Stimulated activated CD4-positive, alpha-beta T cell treated with anti-CD3 and anti-CD28 coated beads, Interleukin-4, amount 100 ng/mL, for 4 hours (primary cell): ENCODE measurements at places on chromosomes 3 and 15.

GRCh38 chr3:185341616-185342458, 21.1 kb upstream of the MAP3K13 start:
- DNase-seq = no peak

- DNase-seq = no peak
These were observed 7.4 kb upstream of the SLCO2A1 start for GRCh38 chr3:134037168-134037567.

GRCh38 chr3:60325610-60326170, 925.6 kb downstream of the FHIT start:
- no peak for DNase-seq

DNA sequence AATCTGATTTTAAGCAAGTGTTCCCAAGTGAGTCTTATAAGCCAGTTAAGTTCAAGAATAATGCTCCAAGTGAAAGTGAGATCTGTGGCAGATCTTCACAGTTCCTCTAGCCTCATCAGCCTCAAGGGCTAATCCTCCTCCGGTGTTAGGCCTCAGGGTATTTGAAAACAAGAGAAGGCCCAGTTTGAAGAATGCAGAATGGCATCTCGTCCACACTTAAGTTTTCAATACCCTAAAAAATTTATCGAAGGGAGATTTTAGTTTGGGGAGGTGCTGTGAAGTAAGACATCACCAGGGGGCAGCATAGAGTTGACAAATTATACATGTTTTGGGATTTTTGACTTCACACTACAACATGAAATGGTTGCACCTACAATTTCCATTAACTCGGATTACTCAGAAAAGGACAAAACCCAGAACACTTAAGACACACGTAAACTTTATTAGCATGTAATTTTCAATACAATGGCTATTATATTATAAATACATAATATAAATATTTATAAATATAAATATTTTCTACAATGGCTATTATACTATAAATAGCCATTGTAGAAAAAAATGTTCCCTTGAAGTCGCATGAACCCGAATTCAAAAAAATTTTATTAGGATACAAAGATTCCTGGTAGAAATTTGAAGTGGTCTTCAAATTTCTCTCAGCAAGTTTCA, 2.3 kb upstream of the TMEM266 start:
- DNase-seq = peak; percentile 15

DNA sequence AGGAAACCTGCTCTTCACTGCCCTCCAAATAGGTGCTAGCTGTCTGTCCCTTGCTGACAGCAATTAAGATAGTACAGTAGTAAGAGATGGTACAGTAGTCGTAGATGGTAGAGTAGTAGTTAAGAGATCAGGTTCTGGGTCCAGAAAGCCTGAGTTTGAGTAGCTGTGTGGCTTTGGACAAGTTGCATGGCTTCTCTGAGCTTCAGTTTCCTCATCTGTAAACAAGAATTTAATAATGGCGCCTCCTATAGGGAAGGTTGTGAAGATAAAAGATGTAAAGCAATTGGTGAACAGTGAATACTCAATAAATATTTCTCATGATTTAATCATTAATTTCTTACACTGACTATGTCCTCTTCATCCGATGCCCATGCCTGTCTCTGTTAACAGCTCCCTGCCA, 86.9 kb upstream of the BCL6 start:
- no peak for DNase-seq

DNA sequence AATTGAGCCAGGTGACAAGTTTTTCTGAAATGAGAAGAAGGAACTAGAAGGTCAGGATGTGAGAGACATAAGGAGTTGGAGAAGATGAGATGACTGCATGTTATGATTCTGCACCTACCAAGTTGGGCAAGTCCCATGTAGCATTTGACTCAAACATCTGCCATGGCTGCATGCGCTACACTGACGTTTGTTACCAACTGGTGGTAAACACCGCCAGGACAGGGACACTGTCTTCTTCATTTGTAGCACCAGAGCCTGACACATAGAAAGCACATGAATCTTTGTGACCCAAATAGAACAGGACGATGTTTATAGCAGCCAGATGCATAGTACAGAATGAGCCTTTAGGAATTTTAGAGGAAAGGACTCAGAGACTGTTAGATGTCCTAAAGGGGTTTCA, 236.7 kb downstream of the MYRIP start:
- DNase-seq = no peak

- DNase-seq = no peak
These were observed 96.4 kb upstream of the P3H2 start for GRCh38 chr3:190217081-190217480.

- DNase-seq = no peak
These were observed 136.7 kb upstream of the CHRM5 start for GRCh38 chr15:33831646-33832045.

DNA sequence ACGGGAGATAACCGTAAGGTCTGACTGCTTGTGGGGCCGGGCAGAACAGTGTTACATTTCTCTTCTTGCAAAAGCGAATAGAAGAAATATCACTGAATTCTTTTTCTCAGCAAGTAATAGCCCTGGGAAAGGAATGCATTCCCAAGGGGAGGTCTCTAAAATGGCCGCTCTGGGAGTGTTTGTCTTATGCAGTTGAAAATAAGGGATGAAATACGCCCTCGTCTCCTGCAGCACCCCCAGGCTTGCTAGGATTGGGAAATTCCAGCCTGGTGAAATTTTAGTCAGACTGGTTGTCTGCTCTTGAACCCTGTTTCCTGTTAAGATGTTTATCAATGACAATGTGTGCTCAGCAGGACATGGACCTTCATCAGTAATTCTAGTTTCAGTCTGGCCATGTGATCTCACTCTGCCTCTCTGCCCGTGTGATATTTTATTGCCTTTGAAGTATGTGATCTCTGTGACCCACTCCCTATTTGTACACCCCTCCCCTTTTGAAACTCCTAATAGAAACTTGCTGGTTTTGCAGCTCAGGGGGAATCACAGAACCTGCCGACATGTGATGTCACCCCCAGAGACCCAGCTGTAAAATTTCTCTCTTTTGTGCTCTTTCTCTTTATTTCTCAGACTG, 715.6 kb downstream of the ROBO1 start:
- no peak for DNase-seq

GRCh38 chr3:15755181-15755580, 42.6 kb downstream of the ANKRD28 start:
- no peak for DNase-seq

GRCh38 chr3:45904931-45905330, 18.6 kb downstream of the CCR9 start:
- DNase-seq = no peak

- no peak for DNase-seq
These were observed 121.8 kb downstream of the CACNA2D3 start for GRCh38 chr3:54243960-54244682.

DNA sequence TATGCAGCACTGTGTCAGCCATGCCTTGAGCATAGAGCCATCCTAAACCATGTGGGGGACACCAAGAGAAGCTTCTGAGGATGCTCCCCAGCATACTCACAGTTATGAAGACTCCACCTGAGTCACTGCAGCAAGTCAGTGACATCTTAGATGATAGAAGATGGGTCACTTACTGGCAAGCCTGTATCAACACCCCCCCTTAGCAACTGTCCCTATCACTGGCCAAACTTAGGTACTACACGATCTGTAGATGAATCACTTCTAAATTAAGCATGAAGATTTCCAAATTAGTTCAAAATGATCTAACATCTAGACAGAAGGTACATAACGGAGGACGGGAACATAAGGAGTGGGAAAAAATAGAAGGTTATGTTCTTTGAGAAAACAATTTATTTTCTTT, 13.2 kb upstream of the LMCD1 start:
- DNase-seq = no peak

DNA sequence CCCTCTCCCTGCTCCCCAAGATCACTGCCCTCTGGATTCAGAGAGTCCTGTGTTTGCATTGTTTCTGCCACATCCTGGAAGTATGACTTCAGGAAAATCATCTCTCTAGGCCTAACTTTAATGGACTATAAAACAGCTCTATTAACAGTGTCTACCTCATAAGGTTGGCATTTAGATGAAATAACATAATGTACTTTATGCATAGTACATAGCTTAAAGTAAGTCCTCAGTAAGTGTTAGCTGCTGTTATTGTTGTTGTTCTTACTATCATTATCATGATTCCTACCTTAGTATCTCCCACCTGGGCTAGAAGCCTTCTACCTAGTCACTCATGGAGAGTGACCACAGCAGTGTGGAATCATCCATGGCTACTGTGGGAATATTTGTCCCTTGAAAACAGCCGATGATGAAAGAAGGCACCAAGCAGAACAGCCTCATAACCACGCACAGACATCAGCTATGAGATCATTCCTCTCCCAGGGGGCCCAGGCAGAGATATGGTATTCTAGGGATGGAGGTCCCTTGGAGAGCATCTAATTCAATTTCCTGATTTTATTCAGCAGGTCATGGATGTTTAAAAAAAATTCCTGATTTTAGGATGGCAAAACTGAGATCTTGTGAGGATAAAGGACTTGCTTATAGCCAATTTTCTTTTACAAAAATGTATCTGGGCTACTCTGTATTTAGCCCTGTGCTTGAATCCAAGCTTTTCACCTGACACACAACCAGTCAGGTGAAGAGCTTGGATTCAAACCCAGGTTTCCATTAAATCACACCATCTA, 1.9 kb downstream of the FSD2 start:
- no peak for DNase-seq

- DNase-seq = no peak
These were observed 133.0 kb downstream of the LRRK1 start for GRCh38 chr15:101052031-101052620.

DNA sequence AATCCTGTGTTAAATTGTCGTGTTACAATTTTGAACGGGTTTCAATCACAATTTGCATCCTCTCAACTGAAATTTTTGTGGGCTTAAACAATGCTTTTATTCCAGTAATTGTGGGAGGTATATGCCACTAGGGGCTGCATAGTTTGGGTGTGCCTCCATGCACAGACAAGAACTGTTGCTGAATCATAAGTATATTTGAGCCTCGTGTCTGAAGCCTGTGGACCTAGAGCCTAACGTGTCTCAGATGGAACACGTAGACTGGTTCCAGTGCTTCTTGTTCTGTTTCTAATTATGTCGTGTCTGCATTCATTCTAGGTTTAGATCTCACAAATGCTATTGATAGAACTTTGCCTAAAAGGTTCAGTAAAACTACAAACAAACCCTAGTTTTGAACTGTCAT, 363.4 kb downstream of the RBMS3 start:
- no peak for DNase-seq

- DNase-seq = no peak
These were observed 631.6 kb upstream of the KCNMB2 start for GRCh38 chr3:177904621-177905020.

DNA sequence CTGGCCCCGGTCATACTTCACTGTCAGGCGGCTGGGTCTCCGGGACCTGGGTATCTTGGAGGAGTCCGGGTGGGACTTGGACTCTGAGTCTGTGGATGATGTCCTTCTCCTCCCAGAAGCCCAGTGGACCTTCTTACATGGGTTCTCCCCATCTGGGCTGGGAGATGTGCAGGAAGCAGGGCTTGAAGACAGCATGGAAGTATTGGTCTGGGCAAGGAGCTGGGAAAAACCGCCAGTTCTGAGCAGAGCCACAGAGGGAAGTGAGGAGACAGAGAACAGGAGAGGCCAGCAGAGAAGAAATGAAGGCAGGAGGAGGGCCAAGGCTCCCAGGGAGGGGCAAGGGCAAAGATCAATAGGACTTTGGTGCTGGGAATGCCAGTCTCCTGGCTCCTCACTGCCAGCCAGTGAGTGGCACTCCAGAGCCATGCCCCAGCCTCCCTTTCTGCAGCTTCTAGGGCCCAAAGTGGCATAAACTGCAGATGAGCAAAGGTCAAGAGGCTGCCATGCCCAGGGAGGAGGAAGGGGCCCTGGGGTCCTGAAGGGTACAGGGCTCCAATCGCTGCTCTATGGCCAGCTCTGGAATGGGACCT, at the start of gene PPP1R14D:
PPP1R14D (minus strand) TSS at position 262 of the 590 bp plus-strand sequence; CDS start at position 195, 67 bp downstream.
- DNase-seq = no peak

GRCh38 chr3:5080779-5081550, 41.1 kb upstream of the ARL8B start:
- no peak for DNase-seq

DNA sequence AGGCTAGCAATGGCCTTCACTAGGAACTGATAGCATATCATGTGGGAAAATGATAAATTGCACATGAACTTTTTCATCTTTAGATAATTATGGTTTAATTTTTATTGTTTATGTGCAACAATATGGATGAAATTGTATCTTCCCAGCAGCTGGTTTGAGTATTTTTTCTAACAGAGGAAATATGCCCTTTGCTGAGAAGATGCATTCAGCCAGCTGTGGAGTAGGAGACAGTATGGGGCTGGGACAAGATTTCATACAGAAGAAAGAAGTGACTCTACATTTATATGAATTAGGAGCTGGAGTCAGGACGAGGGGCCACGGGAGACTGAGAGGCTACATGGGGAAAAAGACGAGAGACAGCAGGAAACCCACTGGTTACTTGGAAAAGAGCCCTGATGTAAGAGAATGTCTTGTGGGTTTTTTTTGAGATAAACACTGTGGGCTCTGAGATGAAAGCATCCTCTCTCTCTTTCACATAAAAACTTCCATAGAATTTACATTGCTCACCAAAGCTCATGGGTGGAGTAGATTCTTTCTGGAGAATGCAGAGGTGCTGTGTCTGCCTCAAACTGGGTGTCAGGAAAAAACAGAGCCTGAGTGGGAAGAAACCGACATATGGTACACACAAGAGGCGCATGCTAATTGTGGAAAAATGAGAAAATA, 115.2 kb upstream of the PDZRN3 start:
- no peak for DNase-seq

DNA sequence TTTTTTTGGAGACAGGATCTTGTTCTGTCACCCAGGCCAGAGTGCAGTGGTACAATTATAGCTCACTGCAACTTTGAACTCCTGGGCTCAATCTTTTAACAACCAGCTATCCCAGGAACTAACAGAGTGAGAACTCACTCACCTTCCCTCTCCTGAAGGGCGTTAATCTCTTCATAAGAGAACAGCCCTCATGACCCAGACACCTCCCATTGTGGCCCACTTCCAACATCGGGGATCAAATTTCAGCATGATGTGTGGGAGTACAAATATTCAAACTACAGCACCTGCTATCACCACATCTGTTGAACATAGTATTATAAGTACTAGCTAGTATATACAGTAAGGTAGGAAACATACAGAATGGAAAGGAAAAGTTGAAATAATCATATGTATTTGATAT, 132.5 kb downstream of the DOCK3 start:
- no peak for DNase-seq

DNA sequence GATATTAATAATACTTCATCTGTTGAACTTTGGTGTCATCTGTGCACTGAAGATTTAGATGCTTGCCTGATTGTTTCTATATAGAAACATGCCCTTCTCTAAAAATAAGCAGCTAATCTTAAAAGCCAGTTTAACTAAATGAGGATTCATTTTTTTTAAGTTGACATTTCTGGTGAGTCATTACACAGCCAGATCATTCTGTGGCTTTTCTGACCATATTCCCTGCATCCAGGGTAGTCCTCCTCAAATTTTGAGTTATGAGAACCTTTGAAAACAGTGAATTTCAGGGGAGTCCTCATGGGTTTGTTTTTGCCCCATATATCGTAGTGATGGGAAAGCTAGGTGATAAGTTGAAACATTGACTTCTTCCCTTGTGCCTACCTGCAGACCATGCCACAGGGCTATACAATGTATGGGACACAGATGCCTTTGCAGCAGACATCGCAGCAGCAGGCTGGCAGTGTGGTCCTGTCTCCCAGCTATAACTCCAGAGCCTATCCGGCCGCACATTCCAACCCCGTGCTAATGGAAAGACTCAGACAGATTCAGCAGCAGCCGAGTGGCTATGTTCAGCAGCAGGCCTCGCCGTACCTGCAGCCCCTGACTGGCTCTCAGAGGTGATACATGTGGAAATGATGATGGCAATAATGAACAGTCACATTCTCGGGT, 26.5 kb upstream of the P2RY12 start:
- no peak for DNase-seq

GRCh38 chr15:71112429-71112828, 2.8 kb upstream of the THSD4 start:
- no peak for DNase-seq
